MV-4-11 (cell line): ENCODE measurements at places on chromosomes 4 and X.

DNA sequence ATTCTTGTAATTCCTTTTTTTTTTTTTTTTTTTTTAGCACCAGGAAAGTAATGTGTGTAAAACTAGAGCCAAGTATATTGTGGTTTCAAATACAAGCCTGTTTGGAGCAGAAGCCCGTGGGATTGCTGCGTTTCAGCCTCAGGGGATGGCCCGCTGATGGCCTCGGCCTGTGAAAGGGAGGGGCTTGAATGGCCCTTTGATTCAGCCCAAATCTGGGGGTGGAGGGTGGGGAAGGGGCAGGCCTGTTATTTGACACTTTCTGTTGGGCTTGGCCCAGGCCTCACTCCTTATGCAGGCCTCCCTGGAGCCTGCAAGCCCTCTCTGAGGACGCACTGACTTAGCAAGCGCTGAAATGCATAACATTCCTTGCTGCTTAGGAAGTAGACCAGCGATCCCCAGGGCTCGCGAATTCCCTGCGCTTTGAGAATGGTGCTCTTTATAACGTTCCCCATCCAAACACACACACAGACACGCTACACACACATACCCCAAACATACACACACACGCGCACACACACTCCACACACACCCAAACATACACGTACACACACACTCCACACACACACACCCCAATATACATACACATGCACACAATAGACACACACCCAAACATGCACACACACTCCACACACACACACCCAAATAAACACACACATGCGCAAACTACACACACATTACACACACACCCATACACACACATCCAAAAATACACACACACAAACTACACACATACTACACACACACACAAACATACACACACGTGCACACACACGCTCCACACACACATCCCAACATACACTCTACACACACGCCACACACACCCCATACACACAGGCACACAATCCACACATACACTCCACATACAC is 29.6 kb downstream of the TLR10 start:
- DNase-seq = no peak

DNA sequence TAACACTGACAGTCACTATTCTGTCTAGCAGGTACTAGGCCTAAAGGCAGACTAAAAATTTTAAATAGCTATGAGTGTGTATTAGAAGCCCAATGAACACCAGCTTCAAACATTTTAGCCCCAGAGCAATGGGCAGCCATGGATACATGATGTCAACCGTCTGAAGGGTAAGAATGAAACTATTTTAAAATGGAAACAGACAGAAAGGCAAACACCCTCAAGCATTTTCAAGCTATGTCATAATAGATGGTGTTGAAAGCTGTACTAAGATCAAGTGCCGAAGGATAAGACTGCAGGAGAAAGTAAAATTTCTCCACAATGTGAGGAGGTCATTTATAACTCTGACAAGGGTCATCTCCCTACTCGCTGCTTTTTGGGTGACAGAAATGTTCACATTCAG is 225.0 kb downstream of the COL25A1 start:
- DNase-seq = no peak

DNA sequence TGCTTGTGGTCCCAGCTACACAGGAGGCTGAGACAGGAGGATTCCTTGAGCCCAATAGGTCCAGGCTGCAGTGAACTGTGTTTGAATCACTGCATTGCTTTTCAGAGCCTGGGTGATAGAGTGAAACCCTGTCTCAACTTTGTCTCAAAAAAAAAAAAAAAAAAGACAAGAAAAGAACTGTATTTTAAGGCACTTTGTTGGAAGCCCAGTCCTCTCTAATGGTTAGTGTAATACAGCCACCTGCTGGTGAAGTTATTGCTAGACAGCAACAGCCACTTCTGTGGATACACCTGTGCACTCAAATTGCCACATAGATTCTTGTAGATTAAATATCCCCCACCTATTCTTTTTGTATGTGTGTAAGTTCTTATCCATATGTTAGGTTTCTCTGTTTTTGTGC is 10.1 kb upstream of the FGG start:
- DNase-seq = peak; percentile 17

DNA sequence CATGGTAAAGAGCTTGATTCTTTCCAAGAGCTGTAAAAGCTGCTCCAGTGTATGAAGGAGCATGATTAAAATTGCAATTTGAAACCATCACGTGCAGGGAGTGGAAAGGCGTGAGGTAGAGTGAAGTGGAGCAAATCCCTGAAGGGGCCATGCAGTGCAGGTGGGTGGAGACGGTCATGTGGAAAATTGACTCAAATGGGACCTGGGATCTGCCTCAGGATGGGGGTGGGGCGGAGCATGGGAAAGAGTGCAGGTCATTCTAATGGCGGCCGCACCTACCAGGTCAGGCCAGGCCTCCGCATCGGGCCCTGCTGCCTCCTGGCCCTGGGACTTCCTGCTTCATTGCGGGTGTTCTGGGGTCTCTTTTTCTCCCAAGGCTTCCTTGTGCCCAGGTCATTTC is 25.3 kb upstream of the TRIM60 start:
- no peak for DNase-seq

- DNase-seq = no peak
These were observed 9.4 kb downstream of the LETM1 start for GRCh38 chr4:1846580-1846979.

DNA sequence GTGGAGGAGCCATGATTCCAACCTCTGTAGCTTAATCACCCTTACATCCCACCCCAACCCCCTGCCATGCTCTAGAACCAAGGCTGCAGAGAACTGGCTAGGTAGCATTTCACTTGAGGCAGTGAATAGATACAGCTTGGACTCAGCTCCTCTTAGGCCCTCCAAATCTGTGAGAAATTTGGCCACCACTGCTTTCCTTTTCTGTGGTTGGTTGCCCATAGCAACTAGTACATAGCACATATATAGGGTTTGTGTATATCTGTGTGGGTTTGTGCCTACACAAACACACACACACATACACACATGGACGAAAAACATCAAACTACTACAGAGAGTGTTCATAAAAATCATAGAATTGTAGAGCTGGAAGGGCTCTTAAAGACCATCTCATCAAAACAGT is 52.0 kb upstream of the CCDC160 start:
- peak; percentile 24 for DNase-seq

GRCh38 chrX:153814591-153815315 is 15.6 kb downstream of the PDZD4 start:
- peak; percentile 22 for DNase-seq

GRCh38 chrX:101097546-101098453 is at the start of gene CENPI:
TSS of gene CENPI (plus strand) at chrX:101098204. CDS start at chrX:101101071, 2,867 bp downstream.
- peak; percentile 87 for DNase-seq

GRCh38 chrX:141839856-141840255 is 1.7 kb downstream of the MAGEC3 start:
- DNase-seq = no peak

DNA sequence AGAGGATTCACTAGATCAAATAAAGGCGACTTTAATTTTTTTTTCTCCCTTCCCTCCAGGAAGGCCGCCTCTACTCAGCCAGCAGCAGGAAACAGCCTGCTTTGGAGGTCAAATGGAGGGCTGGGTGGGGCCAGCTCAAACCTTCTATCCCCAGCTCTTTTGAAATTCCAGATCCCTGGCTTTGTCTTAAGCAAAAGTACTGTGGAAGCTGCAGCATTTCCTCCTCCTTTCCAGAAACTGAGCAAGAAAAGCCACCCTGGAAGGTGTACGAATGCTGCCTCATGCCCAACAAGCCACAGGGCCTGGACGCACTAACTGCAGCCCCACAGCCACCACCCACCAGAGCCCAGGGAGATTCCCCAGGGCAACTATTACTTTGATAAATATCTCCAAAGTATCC is 55.1 kb upstream of the ZCCHC13 start:
- no peak for DNase-seq

GRCh38 chr4:160981083-160981482 is 1182.7 kb downstream of the FSTL5 start:
- no peak for DNase-seq

GRCh38 chr4:27000122-27000521 is 139.5 kb downstream of the STIM2 start:
- no peak for DNase-seq

DNA sequence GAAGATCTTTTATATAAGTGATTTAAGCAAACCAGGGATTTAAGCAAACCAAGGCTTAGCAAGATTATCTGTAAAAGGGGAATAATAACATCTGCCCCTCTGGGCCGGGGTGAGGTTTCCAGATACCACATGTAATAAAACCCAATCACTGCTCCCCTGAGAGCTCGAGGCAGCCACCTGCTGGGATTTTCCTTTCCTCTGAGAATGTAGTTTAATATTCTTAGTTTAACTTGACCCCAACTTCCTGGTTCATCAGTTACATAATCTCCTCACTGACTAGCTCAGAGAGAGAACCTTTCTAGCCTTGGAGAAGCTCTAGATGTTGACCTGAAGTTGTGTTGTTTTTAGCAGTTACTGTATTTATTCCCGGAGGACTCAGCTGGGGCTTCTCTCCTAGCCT is 322.4 kb downstream of the ARHGAP10 start:
- DNase-seq = peak; percentile 40

DNA sequence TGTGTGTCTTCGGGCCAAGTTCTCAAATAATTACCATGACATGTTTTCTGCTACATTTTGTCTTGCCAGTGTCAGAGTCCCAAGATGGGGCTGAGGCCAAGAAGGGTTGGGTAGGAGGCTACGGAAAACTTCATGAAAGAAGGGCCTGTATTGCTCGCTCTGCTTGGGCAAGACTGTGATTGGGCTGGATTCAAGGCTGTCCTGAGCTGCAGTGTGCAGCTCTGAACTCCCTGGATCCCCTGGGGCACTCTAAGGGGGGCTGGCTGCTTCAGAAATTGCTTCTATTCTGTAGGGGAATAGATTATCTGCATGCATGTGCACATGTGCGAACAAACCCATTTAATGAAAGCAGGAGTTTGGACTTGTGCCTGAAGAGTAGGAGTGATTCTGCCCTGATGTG is 13.6 kb downstream of the TSPAN6 start:
- no peak for DNase-seq
